ENCODE measurements at places on chromosomes 16 and 17. TPM values are rescaled to one million over a fixed set of nuclear protein-coding genes. Genes with fewer than 3 reads are reported as not detected.

METRNL gene
- total RNA-seq: 4.9 TPM

DNA sequence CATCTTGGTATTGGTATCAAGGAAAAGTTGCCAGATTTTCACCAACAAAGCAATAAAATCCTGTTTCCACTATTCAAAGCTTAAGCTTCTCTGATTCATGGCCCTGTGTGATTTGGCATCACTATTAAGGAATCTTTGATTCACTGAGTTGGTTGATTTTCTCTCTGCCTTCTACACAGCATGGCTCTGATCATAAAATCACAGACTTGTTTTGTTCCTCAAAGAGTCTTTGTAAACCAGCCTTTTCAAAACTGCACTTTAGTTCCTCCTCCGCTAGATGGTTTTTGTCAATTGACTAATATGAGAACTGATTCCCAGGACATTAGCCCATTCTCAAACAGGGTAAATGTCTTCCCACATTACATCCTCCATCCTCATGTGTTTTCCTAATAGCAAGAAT, 197.6 kb downstream of the DNAH9 start:
- H3K27ac ChIP-seq: no peak overlapping the region
- no peaks in the 10 kb centered on the region for H3K4me1 ChIP-seq
- no peaks in the 10 kb centered on the region for H3K36me3 ChIP-seq
- no peaks in the 10 kb centered on the region for H3K27me3 ChIP-seq
- no peak overlapping the region for H3K4me3 ChIP-seq

- peaks cover 17% of the 10 kb centered on the region for H3K36me3 ChIP-seq
- DNase-seq: peak; percentile 97
- H3K27ac ChIP-seq: peak within 1 kb of the TSS; percentile 61
- peaks cover 2% of the 10 kb centered on the region for H3K4me1 ChIP-seq
Measured at GRCh38 chr16:28609631-28610594, at the start of gene SULT1A1. SULT1A1 (minus strand) TSS chr16:28610044; CDS start chr16:28608855, 1,189 bp downstream.

GRCh38 chr17:57940653-57941329, 14.4 kb downstream of the CUEDC1 start:
- no peaks in the 10 kb centered on the region for H3K36me3 ChIP-seq
- no peaks in the 10 kb centered on the region for H3K4me1 ChIP-seq
- H3K27me3 ChIP-seq: no peaks in the 10 kb centered on the region
- no peak overlapping the region for H3K4me3 ChIP-seq

CCDC78 gene
- total RNA-seq: not detected

GRCh38 chr17:37816950-37817349, 72.1 kb upstream of the HNF1B start:
- no peak for DNase-seq
- H3K4me1 ChIP-seq: no peaks in the 10 kb centered on the region

DNA sequence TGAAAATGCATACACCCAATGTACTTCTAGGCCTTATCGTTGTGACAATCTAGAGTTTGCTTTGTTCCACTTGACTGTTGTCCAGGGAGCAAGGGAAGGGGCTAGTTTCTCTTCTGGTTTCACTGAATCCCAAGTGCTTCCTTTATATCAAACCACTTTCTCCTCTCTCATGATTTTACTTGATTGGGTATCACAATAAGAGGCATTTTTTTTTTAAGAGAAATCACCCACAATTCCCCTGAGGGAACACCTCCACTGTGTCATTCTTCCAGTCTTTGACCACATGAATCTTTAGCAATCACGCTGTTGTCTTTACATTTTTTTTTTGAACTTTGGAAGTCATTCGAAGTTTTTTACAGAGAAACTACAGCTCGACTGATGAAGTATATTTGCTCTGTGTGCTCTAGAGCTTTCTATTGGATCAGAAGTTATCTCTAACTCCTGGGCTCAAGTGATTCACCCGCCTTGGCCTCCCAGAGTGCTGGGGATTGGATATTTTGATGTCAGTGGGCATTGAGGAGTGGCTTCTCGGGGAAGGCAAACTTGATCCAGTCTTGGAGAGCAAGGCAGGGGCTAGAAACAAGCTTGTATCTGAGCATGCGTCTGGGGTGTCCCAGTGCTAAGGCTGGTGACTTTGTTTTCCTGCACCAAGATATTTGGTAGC, 3.0 kb downstream of the CDH1 start:
- H3K4me3 ChIP-seq: no peak overlapping the region
- no peaks in the 10 kb centered on the region for H3K4me1 ChIP-seq
- no peaks in the 10 kb centered on the region for H3K36me3 ChIP-seq
- peak; percentile 49 for DNase-seq
- H3K27me3 ChIP-seq: no peaks in the 10 kb centered on the region
- H3K27ac ChIP-seq: peak overlapping the region; percentile 91

- DNase-seq: no peak
- H3K4me3 ChIP-seq: no peak overlapping the region
- H3K27ac ChIP-seq: no peak overlapping the region
- peaks cover 25% of the 10 kb centered on the region for H3K36me3 ChIP-seq
- no peaks in the 10 kb centered on the region for H3K4me1 ChIP-seq
Measured at GRCh38 chr17:1883536-1883935, 53.7 kb downstream of the RPA1 start.

ITGB3 gene
- 8.0 TPM for total RNA-seq

- H3K36me3 ChIP-seq: no peaks in the 10 kb centered on the region
- H3K27ac ChIP-seq: peak overlapping the region; percentile 74
- H3K4me1 ChIP-seq: peaks cover 11% of the 10 kb centered on the region
- no peaks in the 10 kb centered on the region for H3K27me3 ChIP-seq
Measured at GRCh38 chr17:42797067-42798007, 1.2 kb downstream of the COA3 start.

GRCh38 chr17:1473841-1474240, 17.8 kb upstream of the CRK start:
- H3K4me3 ChIP-seq: no peak overlapping the region
- H3K27me3 ChIP-seq: no peaks in the 10 kb centered on the region
- no peak for DNase-seq

GRCh38 chr16:54143934-54144571, 142.5 kb downstream of the IRX3 start:
- peaks cover 5% of the 10 kb centered on the region for H3K4me1 ChIP-seq
- no peak for DNase-seq
- no peak overlapping the region for H3K4me3 ChIP-seq
- H3K36me3 ChIP-seq: no peaks in the 10 kb centered on the region
- no peak overlapping the region for H3K27ac ChIP-seq
- no peaks in the 10 kb centered on the region for H3K27me3 ChIP-seq

DNA sequence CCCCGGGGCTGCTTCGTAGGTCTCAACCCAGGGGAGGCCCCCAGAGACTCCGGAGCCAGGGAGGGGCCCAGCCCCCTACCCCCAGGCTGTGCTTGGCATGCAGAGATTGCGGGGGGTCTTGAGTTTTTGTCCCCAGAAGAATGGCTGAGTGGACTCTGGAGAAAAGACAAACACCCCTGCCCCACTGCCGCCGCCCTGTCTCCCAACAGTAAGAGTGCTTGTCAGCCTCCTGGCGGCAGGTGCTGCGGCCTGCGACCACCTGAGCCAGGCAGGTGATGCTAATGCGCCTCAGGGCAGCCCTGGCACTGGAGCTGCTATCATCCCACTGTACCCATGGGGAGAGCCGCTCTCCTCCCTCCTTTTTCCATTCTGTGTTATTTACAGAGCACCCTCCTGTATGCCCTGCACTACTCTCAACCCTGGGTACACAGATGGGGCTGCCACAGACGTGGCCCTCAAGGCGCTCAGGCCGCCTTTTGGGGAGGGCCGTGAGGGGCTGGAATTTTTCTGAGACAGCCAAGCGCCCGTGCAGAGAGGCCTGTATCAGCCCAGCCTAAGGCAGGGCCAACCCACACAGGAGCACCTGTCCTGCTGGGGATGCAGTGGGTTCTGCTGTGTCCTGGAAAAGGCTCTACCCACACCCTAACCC, 2.6 kb upstream of the IL17C start:
- H3K4me1 ChIP-seq: no peaks in the 10 kb centered on the region
- H3K36me3 ChIP-seq: peaks cover 5% of the 10 kb centered on the region
- H3K27me3 ChIP-seq: no peaks in the 10 kb centered on the region
- H3K4me3 ChIP-seq: no peak overlapping the region
- no peak for DNase-seq

All from right lobe of liver (tissue), 6 donors.